Heart left ventricle (tissue), 16 donors: ENCODE measurements at places on chromosomes 3 and 15. TPM values are rescaled to one million over a fixed set of nuclear protein-coding genes. Genes with fewer than 3 reads are reported as not detected.
A peak's percentile ranks its signal among the peaks of the same experiment; 100 is the strongest.

Gene OXSR1
- 38.3 TPM for total RNA-seq

- no peaks in the 10 kb centered on the region for H3K27me3 ChIP-seq
- no peak overlapping the region for H3K4me3 ChIP-seq
- H3K27ac ChIP-seq = no peak overlapping the region
- H3K4me1 ChIP-seq = peaks cover 6% of the 10 kb centered on the region
These were observed 58.4 kb upstream of the ABHD17C start for GRCh38 chr15:80636675-80637074.

Gene IL17RB
- total RNA-seq = 1.5 TPM

Gene SLC24A5
- total RNA-seq = not detected

DNA sequence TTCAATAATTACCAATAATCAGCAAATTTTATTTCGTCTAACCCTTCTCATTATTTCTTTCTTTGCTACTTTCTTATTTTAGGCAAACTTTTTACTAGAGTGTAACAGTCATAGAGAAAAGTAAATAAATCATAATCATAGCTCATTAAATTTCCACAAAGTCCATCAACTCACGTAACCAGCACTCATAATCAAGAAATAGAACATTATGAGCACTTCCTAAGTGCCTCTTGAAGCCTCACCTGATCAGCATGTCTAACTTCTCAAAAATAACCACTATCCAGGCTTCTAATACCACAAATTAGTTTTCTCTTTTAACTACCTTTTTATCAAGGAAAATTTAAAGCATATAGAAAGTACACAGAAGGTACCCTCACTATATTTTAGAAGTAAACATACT, 38.4 kb upstream of the SLC12A8 start:
- H3K4me3 ChIP-seq = no peak overlapping the region
- H3K4me1 ChIP-seq = no peaks in the 10 kb centered on the region
- H3K27me3 ChIP-seq = no peaks in the 10 kb centered on the region
- no peak overlapping the region for H3K27ac ChIP-seq

Gene RAF1
- total RNA-seq = 197 TPM

DNA sequence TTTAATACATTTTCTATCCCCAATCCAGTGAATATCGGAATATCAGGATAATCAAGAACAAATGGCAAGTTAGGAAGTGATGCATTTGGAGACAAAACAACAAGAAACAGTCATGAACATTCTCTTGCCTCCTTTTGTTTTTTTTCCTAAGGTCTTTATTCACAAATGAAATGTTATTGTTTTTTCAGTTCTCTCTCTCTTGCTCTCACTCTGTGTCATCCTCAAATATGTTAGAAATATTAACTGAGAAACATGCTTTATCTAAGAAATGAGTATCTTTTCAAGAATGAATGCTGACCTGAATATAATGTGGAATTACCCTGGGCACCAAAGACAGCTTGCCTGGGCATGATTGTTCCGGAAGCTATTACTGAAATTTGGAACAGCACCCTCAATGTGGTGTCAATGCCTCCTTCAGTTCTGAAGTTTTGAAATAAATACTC, 51.3 kb downstream of the RBMS3 start:
- H3K27me3 ChIP-seq = no peaks in the 10 kb centered on the region
- no peak overlapping the region for H3K4me3 ChIP-seq
- no peaks in the 10 kb centered on the region for H3K36me3 ChIP-seq

- no peaks in the 10 kb centered on the region for H3K27me3 ChIP-seq
- H3K36me3 ChIP-seq = no peaks in the 10 kb centered on the region
- no peak overlapping the region for H3K27ac ChIP-seq
- no peak for DNase-seq
- H3K4me1 ChIP-seq = peaks cover 10% of the 10 kb centered on the region
These were observed 55.0 kb downstream of the UBE2E2 start for GRCh38 chr3:23258110-23258509.

- no peak overlapping the region for H3K27ac ChIP-seq
- no peak for DNase-seq
- no peaks in the 10 kb centered on the region for H3K27me3 ChIP-seq
- no peaks in the 10 kb centered on the region for H3K4me1 ChIP-seq
These were observed 128.3 kb upstream of the ARHGEF3 start for GRCh38 chr3:56929809-56930615.

Gene ITIH1
- not detected for total RNA-seq

GRCh38 chr3:4497005-4497692, 4.0 kb downstream of the ITPR1 start:
- no peaks in the 10 kb centered on the region for H3K27me3 ChIP-seq
- H3K27ac ChIP-seq = no peak overlapping the region

Gene GNAT1
- not detected for total RNA-seq

Gene SYNPR
- not detected for total RNA-seq

DNA sequence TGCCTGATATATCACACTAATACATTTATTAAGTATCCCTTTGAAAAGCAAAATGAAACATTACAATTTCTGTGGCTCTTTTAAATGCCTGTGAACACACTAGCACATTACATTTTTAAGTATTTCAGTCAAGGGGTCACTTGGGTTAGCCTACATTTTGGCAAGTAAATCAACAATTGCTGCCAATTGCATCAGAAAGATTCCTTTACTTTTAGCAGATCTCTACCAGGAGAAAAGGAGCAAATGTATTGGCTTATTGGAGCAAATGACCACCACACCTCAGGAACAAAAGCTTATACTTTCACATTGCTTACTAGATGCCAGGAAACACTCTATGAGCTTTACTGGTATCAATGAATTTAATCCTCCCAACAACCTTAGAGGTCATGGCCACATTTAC, 947.1 kb downstream of the FHIT start:
- no peak overlapping the region for H3K27ac ChIP-seq
- H3K4me3 ChIP-seq = no peak overlapping the region
- no peaks in the 10 kb centered on the region for H3K27me3 ChIP-seq
- no peaks in the 10 kb centered on the region for H3K4me1 ChIP-seq
- DNase-seq = no peak

Gene THBS1
- 53.0 TPM for total RNA-seq

GRCh38 chr15:45161666-45162065, 26.1 kb downstream of the SHF start:
- no peaks in the 10 kb centered on the region for H3K4me1 ChIP-seq
- no peak overlapping the region for H3K27ac ChIP-seq
- H3K4me3 ChIP-seq = no peak overlapping the region
- DNase-seq = no peak

DNA sequence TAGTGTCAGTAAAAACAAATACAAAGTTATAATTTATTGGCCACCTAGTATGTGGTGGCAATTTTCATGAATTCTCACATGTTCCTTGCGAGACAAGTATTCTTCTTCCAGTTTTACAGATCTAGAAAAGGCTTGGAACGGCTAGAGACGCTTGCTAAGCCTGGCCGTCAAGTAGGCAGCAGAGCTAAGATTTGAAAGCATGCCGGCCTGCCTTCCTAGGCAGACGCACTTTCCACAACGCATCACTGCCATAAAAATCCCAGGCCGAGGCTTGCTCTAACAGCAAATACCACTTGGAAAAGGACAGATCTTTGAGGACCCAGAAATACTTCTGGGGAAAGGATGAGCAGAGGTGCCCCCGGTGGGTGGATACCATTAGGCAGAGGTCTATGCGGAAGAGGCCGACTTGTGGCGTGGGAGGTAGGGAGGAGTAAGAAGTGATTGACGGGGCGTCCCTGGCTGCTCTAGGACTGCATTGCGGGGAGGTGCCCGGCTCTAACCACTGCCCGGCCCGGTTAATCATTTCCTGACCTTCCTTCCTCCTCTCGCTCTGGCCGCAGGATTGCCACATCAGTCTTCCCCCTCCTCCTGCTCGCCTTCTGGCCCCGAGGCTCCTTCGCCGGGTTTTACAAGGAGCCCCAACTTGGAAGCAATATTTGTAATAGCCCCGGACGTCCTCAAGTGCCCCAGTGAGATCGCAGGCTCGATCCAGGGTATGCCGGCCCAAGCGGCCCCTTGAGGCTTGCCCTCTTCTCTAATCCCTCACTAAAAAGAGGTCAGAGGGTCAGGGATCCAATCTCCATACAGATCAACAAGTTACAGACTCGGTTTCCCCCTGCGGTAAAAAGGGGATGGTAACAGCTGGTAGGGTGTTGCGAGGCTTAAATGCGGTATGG, 1.3 kb upstream of the USP3 start:
- H3K27me3 ChIP-seq = no peaks in the 10 kb centered on the region
- H3K27ac ChIP-seq = peak overlapping the region; percentile 98
- peaks cover 54% of the 10 kb centered on the region for H3K4me1 ChIP-seq
- DNase-seq = peak; percentile 94
- no peaks in the 10 kb centered on the region for H3K36me3 ChIP-seq

GRCh38 chr3:169026543-169027182, 636.8 kb downstream of the MECOM start:
- DNase-seq = no peak
- no peaks in the 10 kb centered on the region for H3K36me3 ChIP-seq
- no peaks in the 10 kb centered on the region for H3K4me1 ChIP-seq
- no peak overlapping the region for H3K27ac ChIP-seq
- no peak overlapping the region for H3K4me3 ChIP-seq
- H3K27me3 ChIP-seq = no peaks in the 10 kb centered on the region

- no peak overlapping the region for H3K4me3 ChIP-seq
- DNase-seq = no peak
- peaks cover 10% of the 10 kb centered on the region for H3K4me1 ChIP-seq
- no peaks in the 10 kb centered on the region for H3K27me3 ChIP-seq
- no peaks in the 10 kb centered on the region for H3K36me3 ChIP-seq
These were observed 321.4 kb upstream of the IL12A start for GRCh38 chr3:159667261-159667660.

Gene SEMA5B
- 7.4 TPM for total RNA-seq

Gene MKRN2OS
- total RNA-seq = not detected

GRCh38 chr3:76724706-76725105, 315.2 kb upstream of the ROBO2 start:
- no peak for DNase-seq
- no peaks in the 10 kb centered on the region for H3K4me1 ChIP-seq
- no peaks in the 10 kb centered on the region for H3K36me3 ChIP-seq
- no peaks in the 10 kb centered on the region for H3K27me3 ChIP-seq

Gene PRR23A
- not detected for total RNA-seq

GRCh38 chr3:30752491-30752890, 142.0 kb downstream of the GADL1 start:
- DNase-seq = no peak
- H3K4me3 ChIP-seq = no peak overlapping the region
- no peaks in the 10 kb centered on the region for H3K4me1 ChIP-seq
- H3K27ac ChIP-seq = no peak overlapping the region
- H3K36me3 ChIP-seq = no peaks in the 10 kb centered on the region

DNA sequence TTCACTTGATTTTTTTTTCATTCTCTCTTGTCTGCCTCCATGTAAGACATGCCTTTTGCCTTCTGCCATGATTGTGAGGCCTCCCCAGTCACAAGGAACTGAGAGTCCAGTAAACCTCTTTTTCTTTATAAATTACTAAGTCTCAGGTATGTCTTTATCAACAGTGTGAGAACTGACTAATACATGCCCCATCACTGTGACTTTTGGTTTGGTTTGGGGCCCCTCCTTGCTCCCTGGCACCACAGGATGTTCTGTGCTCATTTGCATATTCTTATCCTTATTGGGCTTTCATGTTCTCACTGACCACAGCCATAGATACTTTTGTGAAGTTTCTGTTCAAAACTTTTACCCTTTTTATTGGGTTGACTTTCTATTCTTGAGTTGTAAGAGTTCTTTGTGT, 3.8 kb upstream of the PRR20G start:
- H3K27me3 ChIP-seq = no peaks in the 10 kb centered on the region
- H3K4me3 ChIP-seq = no peak overlapping the region

Gene GABRB3
- 1.1 TPM for total RNA-seq

DNA sequence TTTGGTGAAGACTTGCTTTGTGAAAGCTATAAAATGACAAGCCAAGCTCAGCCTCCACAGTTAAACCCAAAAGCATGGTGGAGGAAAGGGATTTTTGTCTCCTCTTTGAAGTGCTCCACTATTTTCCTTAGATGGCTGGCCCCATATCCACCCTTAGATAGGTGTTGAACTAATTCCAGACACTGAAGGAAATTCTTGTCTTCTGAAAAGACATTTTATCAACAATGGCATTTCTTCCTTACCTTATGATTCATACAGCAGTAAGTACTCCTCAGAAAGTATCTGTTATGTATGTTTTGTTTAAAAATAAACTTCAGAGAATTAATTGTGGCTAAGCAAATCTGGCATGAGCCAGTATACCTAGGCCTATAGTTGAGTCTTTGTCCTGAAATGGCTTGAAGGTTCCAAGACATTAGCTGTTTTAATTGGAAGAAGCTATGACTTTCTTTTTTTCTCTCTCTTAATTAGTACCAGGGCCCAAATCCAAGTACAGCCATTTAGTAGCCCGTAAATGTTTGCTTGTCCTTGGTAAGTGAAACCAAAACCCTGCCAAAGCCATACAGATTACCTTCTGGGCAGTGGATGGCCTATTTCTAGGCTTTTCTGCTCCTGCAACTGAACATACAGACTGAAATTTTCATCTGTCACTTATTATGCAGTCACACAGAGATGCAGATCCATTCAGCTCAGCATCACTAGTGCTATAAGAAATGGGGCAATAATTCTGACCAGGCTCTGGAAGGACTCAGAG, 5.1 kb upstream of the BFSP2 start:
- H3K27ac ChIP-seq = no peak overlapping the region
- H3K36me3 ChIP-seq = no peaks in the 10 kb centered on the region
- no peak for DNase-seq
- no peaks in the 10 kb centered on the region for H3K4me1 ChIP-seq
- H3K27me3 ChIP-seq = no peaks in the 10 kb centered on the region
- H3K4me3 ChIP-seq = no peak overlapping the region

GRCh38 chr15:62889734-62890505, 152.6 kb upstream of the TPM1 start:
- no peak overlapping the region for H3K27ac ChIP-seq
- H3K36me3 ChIP-seq = no peaks in the 10 kb centered on the region
- H3K4me3 ChIP-seq = no peak overlapping the region
- no peak for DNase-seq
- H3K27me3 ChIP-seq = no peaks in the 10 kb centered on the region

GRCh38 chr3:25573386-25574171, 91.1 kb downstream of the TOP2B start:
- H3K4me3 ChIP-seq = no peak overlapping the region
- DNase-seq = no peak
- H3K4me1 ChIP-seq = peaks cover 27% of the 10 kb centered on the region
- peak overlapping the region; percentile 57 for H3K27ac ChIP-seq
- H3K27me3 ChIP-seq = no peaks in the 10 kb centered on the region
- no peaks in the 10 kb centered on the region for H3K36me3 ChIP-seq

GRCh38 chr3:141441381-141442364, 45.2 kb upstream of the RASA2 start:
- no peak overlapping the region for H3K4me3 ChIP-seq
- H3K27ac ChIP-seq = peak overlapping the region; percentile 83
- H3K4me1 ChIP-seq = peaks cover 74% of the 10 kb centered on the region
- no peaks in the 10 kb centered on the region for H3K27me3 ChIP-seq

DNA sequence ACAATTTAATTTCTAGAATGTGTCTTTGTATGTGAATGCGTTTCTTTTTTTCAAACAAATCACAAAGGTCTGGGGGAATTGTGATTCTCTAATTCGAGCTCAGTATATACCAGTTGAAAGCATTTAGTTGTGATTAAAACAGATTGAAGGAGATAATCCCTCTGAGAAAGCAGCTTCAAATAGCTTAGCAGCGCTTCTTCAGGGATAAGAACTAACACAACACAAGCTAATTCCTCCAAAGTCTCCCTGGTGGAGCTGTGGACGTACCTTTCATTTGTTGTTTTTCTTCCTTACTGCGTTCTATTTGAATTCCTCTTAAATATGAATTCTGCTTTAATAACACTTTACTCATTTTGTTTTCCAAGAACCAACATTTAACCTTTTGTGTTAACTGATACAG, 286.7 kb downstream of the ROBO2 start:
- no peaks in the 10 kb centered on the region for H3K27me3 ChIP-seq
- no peaks in the 10 kb centered on the region for H3K4me1 ChIP-seq
- no peak overlapping the region for H3K27ac ChIP-seq

GRCh38 chr3:163556813-163557523, 1521.3 kb downstream of the SI start:
- H3K27ac ChIP-seq = no peak overlapping the region
- no peaks in the 10 kb centered on the region for H3K4me1 ChIP-seq
- H3K4me3 ChIP-seq = no peak overlapping the region
- H3K36me3 ChIP-seq = no peaks in the 10 kb centered on the region
- no peak for DNase-seq
